Forelimb muscle (tissue), 1 donor: ENCODE measurements at places on chromosomes 2 and 18. TPM values are rescaled to one million over a fixed set of nuclear protein-coding genes. Genes with fewer than 3 reads are reported as not detected.

The RPRM gene
- polyA plus RNA-seq: 1.9 TPM

DNA sequence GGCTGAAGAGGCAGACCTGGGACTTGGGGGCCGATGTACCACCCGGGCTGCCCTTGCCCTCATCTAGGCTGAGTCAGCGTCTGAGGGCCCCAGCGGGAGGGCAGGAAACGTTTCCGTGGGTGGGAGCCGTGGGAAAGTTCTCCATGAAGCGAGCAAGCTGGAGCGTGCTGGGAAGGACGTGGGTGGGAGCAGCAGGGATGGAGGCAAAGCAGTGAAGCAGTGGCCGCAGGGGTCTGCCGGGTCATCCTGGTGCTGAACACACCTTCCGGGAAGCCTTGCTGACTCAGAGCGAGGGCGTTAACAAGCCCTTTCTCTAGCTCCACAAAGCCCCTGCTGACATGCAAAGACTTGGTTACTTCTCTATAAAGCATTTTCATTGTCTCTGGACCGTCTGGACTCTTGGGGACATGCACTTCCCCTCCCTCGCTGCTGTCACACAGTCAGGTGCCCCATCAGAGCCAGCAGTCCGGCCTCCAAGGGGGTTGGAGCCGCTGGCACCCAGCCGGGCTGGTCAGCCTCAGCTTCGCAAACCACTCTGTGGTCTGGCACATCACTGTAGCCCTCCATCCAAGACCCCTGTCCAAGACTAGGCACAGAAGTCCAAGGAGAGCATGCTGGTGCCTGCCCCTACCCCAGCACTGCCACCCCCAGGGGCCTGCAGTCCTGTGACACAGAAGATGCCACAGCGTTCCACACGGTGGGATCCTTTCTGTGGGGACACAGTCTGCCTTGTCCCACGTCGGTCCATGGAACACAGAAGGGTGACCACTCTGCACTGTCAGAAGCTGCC lies 115.1 kb upstream of the GPC1 start:
- DNase-seq: no peak

GRCh38 chr2:85243101-85244072 lies 84.4 kb downstream of the TGOLN2 start:
- DNase-seq: no peak

GRCh38 chr2:71348302-71348701 lies 16.7 kb downstream of the ZNF638 start:
- no peak for DNase-seq

GRCh38 chr2:182866461-182867406 lies at the start of gene FRZB:
Gene FRZB, minus strand, starts transcription at chr2:182866637. Its CDS starts 85 bp downstream, at chr2:182866552.
- peak; percentile 46 for DNase-seq

DNA sequence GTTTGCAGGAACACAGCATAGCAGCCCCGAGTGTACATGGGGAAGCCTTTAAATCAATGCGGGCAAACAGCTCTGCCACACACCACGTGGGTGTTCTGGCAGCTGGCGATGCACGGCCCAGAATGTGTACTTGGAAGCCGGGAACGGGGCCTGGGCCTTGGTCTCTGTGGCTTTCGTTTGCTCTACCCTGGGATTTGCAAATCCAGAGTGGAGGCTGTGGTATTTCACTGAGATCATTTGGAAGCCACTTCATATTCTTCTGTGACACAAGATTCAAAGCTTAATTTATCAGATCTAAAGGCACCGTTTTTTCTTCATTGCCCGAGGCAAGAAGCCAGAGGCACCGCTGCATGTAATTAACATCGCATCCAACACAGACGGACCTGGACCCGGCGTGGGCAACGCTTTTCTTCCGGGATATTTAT lies 246.3 kb upstream of the MYT1L start:
- DNase-seq: no peak

The CFAP65 gene
- not detected for polyA plus RNA-seq

The CHN1 gene
- 12.1 TPM for polyA plus RNA-seq
